ENCODE measurements at places on chromosomes 4 and X.

GRCh38 chrX:14697451-14697850 is 168.1 kb downstream of the GLRA2 start:
- DNase-seq = no peak

- DNase-seq = no peak
These were observed 3.1 kb downstream of the ZNF185 start for GRCh38 chrX:152900937-152901445.

- no peak for DNase-seq
These were observed 1.8 kb upstream of the CUL4B start for GRCh38 chrX:120562569-120562926.

- no peak for DNase-seq
These were observed 56.5 kb upstream of the C4orf50 start for GRCh38 chr4:6074758-6075157.

DNA sequence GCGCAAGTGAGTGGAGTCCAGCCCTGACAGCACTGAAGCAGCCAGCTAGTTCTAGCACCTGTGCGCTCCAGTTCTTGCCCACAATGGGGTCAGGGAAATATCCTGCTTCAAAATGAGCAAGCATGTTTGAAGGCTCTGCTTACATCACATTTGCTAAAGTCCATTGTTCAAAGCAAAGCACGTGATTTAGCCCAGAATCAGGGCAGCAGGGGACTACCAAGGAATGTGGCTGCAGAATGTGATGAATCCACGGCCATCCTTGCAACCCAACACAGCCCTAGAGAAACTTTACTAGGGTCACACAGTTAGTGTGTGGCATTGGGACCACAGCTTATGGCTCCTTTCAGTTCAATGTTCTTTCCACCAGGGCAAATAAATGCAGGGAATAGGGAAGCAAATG is 47.3 kb upstream of the SMIM31 start:
- no peak for DNase-seq

DNA sequence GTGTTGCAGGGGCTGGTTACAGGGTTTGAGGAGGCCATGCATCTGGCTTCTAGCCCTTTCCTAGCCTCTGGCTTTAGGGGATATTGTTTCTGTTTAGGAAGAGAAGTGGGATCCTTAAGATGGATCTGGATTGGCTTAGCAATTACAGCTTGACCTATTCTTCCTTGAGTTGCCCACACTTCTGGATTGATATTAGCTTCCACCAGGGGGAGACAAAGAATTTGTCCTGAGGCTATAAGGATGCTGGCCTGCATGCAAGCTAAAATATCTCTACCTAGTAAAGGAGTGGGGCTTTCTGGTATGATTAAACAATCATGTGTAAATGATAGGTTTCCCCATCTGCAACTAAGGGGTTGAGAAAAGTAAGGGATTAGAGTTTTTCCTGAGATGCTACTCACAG is 117.2 kb downstream of the TEX13C start:
- DNase-seq = no peak

- DNase-seq = no peak
These were observed 23.4 kb downstream of the STIM2 start for GRCh38 chr4:26884026-26884425.

- no peak for DNase-seq
These were observed 20.5 kb upstream of the DHRSX start for GRCh38 chrX:2521092-2521926.

DNA sequence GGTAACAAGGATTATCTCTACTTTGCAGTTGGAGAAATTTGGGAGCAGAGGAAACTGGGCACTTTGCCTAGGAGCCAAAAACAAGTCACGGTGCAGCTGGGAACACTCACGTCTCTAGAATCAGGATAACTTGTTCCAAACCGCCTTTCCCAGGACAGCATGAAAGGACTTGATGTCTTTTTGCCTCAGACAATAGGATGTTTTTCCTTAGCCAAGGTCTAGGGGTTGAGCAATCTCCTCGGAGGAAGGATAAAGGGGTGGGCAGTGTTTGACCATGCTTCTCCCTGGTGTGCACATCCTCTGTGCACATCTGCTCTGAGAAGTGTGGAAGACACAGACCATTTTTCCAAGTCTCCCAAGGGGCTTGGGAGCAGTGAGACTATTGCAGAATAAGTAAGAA is 1.7 kb upstream of the SPARCL1 start:
- no peak for DNase-seq

- DNase-seq = no peak
These were observed 527.4 kb downstream of the C4orf33 start for GRCh38 chr4:129623233-129623875.

Measured in stimulated activated CD8-positive, alpha-beta memory T cell treated with anti-CD3 and anti-CD28 coated beads, Interleukin-4, amount 100 ng/mL, for 1 hour (primary cell).